Left ventricle myocardium superior (tissue), 1 donor: ENCODE measurements at places on chromosomes 12 and 14. TPM values are rescaled to one million over a fixed set of nuclear protein-coding genes. Genes with fewer than 3 reads are reported as not detected.

DNA sequence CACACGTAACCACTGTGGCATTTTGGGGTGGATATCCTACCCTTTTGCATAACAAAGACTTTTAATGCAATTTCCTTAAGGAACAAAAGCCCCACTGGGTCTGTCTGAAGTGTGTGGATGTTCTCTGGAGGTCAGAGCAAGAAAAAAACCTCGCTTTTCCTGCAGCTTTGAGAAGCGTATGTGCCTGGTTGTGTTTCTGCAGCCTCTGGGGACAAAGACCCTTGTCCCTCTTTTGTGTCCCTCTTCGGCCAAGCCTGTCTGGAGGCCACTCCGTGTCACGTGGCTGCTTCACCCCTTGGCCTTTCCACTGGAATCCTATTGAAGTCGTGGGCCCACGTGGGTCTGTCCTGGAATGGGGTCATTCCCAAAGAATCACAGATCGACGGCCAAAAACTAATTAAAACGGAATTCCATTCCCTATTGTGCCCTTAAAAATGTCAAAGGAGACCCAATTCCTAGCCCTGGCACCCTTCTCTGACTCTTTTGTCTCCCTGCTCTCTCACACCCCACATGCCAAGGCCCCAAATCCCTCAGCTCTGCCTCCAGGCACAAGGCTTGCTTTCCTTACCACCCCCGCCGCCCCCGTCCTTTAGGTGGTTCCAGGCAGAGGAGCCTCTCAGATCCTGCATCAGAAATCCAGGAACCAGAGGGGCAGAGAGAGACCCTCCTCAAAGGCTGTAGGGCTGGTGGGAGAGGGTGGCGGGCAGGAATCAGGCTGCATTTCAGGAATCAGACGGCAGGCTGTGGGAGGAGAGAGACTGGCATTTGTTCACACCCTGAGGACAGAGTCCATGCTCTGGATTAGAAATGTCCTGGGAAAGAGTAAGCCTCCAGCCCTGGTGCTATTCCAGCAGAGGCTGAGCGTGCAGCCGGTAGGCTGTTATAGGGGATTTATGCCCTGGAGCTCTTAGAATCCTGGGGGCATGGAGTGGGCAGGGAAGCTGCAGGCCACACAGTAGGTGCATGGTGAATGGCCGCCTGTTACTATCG, 12.6 kb upstream of the CYP46A1 start:
- no peak for DNase-seq

DNA sequence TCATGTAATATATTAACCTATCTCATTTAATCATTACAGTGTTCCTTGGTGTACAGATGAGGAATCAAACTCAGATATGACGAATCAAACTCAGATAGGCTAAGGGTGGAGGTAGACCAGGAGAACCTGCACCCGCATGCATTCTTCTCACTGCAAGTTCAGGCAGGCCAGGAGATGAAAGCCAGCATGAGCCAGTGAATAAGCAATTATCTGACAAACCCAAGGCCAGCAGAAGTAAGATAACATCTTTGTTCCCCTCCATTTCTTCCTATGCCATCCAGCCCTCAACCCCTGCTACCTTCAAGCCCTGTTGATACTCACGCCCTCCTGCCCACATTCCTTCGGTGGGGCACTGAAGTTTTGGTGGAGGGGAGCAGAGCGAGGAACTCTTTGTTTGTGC, 152.2 kb downstream of the ETV6 start:
- no peak for DNase-seq

DNA sequence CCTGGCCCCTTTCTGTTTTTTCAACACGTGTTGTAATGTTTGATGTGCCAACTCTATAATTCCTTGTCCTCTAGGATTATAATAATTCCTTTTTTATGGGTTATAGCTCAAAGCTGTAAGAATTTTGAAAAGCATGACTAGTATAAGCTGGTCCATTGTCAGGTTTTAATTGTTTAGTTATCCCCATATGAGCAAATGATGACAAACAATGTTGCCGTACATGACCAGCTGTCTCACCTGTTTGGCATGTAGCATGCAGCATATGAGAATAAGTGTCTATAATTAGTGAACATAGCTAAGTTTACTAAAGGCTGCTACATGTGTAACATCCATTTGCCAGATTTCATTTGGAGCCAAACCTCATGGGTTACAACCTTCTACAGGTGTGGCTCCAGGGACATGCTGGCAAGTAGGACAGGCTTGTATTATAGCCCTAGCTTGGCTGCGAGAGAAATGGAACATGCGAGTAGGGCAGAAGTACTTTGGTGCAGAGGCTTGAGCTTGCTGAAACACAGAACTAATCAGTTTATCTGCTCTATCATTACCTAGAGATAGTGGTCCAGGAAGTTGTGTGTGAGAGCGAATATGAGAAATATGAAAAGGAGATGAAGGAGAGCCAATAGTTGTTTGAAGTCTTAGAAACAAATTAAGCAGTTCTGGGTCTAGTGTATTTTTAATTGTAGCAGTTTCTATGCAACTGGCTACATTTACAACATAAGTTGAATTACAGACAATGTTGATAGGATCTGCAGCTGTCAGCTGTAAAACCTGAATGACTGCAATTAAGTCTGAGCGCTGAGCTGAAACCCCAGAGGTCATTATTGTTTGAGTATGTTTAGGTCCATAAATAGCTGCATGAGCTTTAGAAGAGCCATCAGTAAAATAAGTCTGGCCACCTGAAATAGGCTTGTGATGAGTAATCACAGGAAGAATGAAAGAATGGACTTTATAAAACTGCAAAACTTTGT, 22.6 kb upstream of the MAPKAPK5 start:
- no peak for DNase-seq

GRCh38 chr12:44848703-44849085, 27.4 kb downstream of the NELL2 start:
- no peak for DNase-seq

The ITPR2 gene
- total RNA-seq: 10.5 TPM
